ENCODE measurements at places on chromosomes 7 and 10.
A peak's percentile ranks its signal among the peaks of the same experiment; 100 is the strongest.

DNA sequence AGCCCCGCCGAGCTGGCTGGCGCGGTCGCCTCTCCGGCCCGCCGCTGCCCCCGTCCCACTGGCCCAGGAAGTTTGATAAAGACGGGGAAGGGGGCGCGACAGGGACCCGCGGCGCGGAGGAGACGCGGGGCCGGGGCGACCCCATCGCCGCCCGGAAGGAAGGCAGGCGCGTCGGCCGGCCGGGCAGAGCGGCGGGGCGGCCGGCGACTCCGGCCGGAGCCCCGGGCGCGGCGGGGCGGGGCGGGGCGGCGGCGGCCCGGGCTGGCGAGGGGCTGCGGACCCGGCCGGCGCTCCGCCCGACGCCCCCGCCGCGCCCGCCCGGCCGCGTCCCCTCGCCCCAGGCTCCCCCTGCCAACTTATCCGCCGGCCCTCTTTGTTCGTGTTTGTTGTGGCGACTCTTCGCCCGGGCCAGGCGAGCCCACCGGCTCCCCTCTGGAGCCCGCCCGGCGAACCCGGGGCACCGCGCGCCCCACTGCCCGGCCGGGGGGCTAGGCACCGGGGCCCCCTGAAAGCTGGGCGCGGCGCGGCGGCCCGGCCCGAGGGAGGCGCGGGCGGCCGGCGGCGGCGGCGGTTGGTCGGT is 571 bp downstream of the KDM7A start:
- DNase-seq = no peak

- DNase-seq = no peak
These were observed 373.1 kb downstream of the MALRD1 start for GRCh38 chr10:19421674-19422073.

GRCh38 chr10:129950676-129951075 is 13.4 kb downstream of the EBF3 start:
- no peak for DNase-seq

GRCh38 chr10:110577056-110577455 is 9.6 kb downstream of the SMC3 start:
- no peak for DNase-seq

DNA sequence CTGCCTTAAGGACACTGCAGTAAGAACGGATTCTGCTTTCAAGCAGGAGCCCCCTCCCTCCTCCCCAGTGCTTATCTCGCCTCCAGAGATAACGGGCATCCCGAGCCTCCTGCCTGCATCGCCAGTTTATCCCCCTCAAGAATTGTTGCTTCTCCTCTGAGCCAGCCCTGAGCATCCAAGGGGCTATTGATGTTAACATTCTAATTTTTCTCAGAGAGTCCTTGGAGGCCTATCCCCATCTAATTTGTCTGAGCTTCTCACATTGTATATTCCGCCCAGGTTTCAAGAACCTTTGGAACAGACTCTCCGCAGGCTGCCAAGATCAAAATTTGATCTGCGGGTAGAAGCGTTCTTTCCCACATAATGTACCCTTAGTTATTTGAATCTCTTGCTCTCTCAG is 180.0 kb downstream of the GFRA1 start:
- DNase-seq = no peak

DNA sequence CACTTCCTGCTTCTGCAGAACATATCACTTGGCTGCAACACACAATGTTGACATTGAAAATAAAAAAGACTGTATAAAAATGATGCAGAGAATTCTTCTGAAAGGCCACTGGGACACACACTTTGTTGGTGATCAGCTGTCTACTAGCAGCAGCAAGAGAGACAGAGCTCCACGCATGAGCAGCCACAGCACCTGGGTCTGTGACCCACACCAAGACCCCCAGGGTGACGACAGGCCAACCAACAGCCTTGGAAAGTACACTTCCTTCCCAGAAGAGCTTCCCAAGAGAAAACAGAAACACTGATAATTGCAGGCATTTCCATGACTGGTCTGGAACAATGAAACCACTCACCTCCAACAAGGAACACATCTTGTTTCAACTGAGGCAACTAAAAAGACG is 239.0 kb downstream of the DIP2C start:
- no peak for DNase-seq

GRCh38 chr7:158072991-158073730 is 514.5 kb downstream of the PTPRN2 start:
- DNase-seq = no peak

GRCh38 chr10:73332379-73332778 is 26.3 kb downstream of the CFAP70 start:
- no peak for DNase-seq

GRCh38 chr7:43546231-43546630 is 36.7 kb upstream of the STK17A start:
- DNase-seq = no peak

DNA sequence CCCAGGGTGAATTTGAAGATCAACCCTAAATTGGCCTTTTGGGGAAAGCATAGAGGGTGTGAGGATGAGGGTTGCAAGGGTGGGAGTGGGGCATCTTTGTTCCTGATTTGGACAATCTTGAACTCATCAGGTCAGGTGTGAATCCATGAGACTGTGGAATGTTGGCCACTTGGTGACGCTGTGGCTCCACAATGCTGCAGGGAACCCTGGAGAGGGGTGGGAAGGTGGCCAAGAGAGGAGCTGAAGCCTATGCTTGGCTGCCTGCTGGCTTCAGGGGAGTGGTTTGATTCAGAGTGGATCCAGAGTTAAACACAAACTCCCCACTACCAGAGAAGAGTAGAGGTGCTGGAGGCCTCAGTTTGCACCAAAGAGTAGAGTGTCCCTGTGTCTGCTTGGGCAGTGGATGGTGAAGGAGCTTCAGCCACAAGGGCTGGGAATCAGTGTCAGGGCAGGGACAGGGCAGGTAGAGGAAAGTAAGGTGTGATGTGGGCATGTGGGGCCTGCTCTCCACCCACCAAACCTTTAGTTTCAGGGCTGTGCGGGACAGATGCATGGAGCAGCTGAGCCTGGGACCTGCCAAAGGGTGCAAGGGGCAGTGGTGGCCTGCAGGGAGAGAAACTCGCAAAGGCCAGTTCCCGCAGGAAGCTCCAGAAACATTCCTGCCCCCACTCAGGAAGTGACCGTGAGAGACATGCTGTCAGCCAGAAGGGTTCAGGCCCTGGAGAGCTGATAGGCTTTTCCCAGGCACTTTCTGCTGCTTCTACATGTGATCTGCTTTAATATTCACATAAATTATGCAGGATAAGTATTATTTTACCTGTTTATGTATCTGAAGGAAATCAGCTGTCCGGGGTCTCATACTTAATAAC is 81.0 kb upstream of the PRSS58 start:
- DNase-seq = peak; percentile 19

- no peak for DNase-seq
These were observed 337.6 kb downstream of the CCSER2 start for GRCh38 chr10:84665883-84666463.

DNA sequence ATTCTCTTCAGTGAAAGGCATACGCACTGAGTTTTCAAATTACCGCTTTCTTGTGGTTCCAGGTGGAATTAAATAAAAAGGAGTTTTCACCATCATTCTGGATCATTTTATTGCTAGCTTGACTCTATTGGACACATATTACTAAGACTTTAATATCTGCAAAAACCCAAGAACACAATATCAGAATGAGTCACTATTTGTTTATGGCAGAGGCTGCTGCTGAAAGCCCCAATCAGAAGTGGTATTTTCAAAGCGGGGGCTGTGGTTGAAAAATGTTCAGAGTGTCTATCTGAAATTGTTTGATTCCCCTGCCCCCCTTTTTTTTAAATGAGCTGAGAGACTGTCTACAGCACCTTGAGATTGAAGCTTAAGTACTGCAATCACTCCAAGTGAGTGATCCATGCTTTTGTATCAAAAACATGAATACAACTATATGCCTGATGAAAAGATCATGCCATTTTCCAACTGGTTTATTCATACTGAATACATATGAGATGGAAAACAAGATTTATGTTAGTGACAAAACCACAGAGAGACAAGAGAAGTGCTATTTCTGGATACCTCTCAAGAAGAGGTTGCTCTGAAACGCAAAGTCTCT is 376.4 kb downstream of the HTR7 start:
- DNase-seq = no peak

DNA sequence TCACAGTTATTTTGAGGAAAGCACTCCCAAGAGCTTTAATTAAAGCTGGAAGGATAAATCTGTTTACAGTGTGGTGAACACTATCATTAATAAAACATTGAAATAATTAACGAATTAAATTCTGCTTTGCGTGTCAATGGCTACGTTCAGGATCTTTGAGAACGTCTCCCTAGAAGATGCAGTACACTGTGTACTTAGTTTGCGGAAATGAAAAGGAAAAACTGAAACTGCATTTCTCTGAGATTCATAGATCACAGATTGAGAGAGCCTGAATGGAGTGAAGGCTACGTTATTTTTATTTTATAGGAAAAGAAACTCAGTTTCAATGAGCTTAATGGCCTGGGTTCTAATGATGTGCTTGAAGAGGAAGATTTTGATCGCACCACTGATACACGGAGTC is 85.3 kb downstream of the NRP1 start:
- no peak for DNase-seq

DNA sequence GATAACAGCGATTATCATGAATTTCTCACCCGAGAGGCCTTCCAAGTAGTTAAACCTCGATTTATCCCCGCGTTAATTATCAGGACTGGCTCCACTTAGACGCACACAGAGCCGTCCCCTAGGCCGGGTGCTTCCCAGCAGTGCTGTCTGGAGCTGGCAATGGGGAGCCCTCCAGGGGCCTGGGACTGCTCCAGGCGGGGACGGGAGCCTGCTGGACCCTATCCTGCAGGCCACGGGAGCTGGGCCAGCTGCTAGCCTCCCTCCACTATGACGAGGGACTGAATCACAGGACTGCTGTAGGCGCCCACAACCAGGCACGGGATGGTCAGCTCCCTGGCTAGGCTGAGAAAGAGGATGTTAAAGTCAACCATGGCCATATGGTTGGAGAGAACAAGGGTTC is 229.1 kb downstream of the ELFN1 start:
- peak; percentile 88 for DNase-seq

DNA sequence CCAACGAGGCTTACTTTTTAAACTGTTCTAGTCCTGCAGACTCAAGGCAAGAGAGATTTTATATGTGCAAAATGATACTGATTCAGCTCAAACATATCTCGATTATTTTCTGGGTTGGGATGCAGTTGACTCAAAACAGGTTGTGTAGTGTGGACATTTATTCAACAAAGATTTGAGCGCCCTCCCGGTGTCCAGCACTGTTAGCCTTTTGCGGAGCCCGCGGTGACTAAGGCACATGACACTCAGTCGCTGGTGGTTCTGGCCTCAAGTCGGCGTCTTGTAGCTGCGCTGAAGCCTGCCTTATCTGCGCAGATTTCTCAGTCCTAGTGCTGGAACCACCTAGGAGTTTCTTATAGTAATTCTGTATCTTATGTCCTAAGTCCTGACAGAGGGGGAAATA is 938 bp upstream of the CADPS2 start:
- DNase-seq = no peak

GRCh38 chr7:44145479-44145968 is 4.4 kb upstream of the MYL7 start:
- no peak for DNase-seq

DNA sequence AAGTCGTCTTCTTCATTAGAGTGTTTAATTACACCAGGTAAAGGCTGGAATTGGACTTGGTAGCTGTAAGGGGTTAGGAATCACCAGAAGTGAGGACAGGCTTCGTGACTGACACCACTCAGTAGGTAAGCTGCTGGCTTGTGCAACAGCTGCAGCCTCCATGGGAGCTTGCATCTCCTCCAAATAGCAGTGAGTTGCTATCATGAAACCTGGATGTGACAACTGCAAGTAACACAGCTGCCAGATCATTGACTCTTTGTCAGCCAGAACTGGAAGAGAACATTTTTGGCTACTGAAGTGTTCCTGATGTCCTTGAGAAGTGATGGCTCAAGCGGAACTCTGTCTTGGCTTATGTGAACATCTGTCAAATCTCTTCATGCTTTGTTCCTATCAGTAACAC is 64.1 kb upstream of the MSRB2 start:
- no peak for DNase-seq

DNA sequence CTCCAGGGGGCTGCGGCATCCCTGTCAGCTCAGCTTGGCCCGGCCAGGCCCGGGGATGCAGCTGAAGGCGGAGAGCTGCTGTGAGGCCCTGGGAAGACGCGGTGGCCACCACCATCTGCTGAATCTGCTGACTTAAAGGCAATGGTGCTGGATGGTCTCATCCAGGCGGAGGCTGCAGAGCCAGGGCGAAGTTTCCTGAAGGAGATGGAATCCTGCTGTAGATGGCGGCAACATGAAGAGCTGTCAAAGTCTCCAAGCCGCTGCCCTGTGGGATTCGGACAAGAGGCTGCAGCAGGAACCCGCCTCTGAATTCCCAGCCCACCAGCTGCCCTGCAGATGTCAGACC is 200.1 kb downstream of the PTPRN2 start:
- DNase-seq = no peak

GRCh38 chr7:119935418-119936025 is 337.5 kb upstream of the KCND2 start:
- DNase-seq = no peak

- DNase-seq = no peak
These were observed 39.0 kb downstream of the CDH23 start for GRCh38 chr10:71435571-71436267.

DNA sequence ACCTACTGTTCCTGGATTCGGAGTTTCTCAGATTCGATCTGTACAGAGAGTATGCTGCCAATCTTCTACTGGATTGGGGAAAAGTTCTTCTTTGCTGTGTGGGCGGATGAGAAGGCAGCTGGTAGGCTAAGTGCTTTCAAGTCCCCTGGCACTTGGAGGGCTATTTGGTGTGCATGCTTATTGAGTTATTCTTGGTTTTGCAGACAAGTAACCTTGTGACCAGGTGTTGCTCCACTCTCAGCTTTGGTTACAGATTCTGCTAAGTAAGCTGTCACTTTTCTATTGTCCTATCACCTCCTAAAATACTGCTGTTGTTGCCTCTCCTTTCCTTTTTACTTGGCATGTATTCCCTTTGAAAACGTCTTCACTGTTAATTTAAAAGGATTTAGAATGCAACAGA is 1375.1 kb upstream of the LRRTM3 start:
- DNase-seq = no peak

- DNase-seq = peak; percentile 70
These were observed 129.6 kb downstream of the BICC1 start for GRCh38 chr10:58642283-58642682.

GRCh38 chr10:35191523-35191922 is 64.9 kb downstream of the CREM start:
- DNase-seq = no peak

DNA sequence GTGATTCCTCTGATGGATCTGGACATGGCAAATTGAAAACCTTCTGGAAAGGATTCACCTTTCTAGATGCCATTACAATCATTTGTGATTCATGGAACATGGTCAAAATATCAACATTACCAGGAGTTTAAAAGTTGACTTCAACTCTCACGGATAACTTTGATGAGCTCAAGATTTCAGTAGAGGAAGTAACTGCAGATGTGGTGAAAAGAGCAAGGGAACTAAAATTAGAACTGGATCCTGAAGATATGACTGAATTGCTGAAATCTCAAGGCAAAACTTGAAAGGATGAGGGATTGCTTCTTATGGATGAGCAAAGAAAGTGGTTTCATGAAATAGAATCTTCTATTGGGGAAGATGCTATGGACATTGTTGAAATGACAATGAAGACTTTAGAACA is 293.6 kb downstream of the ARHGAP12 start:
- no peak for DNase-seq

Measured in GM04504 (cell line).